ENCODE measurements at places on chromosomes 2 and 18. TPM values are rescaled to one million over a fixed set of nuclear protein-coding genes. Genes with fewer than 3 reads are reported as not detected.

Gene STEAP3
- total RNA-seq = 1.8 TPM

Gene PSD4
- 4.4 TPM for total RNA-seq

Gene ANKRD29
- 11.3 TPM for total RNA-seq

Gene MTCL1
- 18.5 TPM for total RNA-seq

Gene SPAST
- 181 TPM for total RNA-seq

Gene IL37
- not detected for total RNA-seq

Gene NR4A2
- 2.5 TPM for total RNA-seq

Gene SERPINB11
- total RNA-seq = not detected

Gene CTAGE1
- total RNA-seq = not detected

Gene ZSWIM2
- 0.23 TPM for total RNA-seq

Gene HOXD13
- total RNA-seq = not detected

Gene RAPGEF4
- 60.7 TPM for total RNA-seq

Gene G6PC2
- total RNA-seq = not detected

Gene UGT1A8
- total RNA-seq = not detected

Gene NAT8
- total RNA-seq = not detected

Gene C2orf78
- not detected for total RNA-seq

Gene DIPK1C
- 15.9 TPM for total RNA-seq

Gene CDK15
- total RNA-seq = 0.92 TPM

Gene FAM124B
- total RNA-seq = 11.5 TPM

Gene HES6
- 40.6 TPM for total RNA-seq

Gene GRP
- 1.8 TPM for total RNA-seq

Gene AGFG1
- 76.4 TPM for total RNA-seq

Gene TMEM247
- not detected for total RNA-seq

Gene SIGLEC15
- not detected for total RNA-seq

Gene VWA3B
- total RNA-seq = 2.8 TPM

Gene PCARE
- total RNA-seq = 0.23 TPM

Gene MYO5B
- 6.5 TPM for total RNA-seq

Gene LYPD1
- total RNA-seq = 77.0 TPM

Gene VSNL1
- total RNA-seq = 128 TPM

Gene KCNJ3
- total RNA-seq = 15.9 TPM

Gene ACMSD
- total RNA-seq = not detected

Gene ALLC
- total RNA-seq = not detected

Gene RGPD4
- 0.23 TPM for total RNA-seq

Gene HNMT
- total RNA-seq = 43.6 TPM

Gene MAP3K19
- total RNA-seq = 9.5 TPM

Gene DYNAP
- not detected for total RNA-seq

Gene TBR1
- 3.9 TPM for total RNA-seq

Gene ABCG5
- 0.23 TPM for total RNA-seq

Gene SNTG2
- total RNA-seq = 4.2 TPM

Gene CROCC2
- total RNA-seq = 1.4 TPM

Gene CNDP1
- 0.23 TPM for total RNA-seq

Gene POMC
- total RNA-seq = 5.3 TPM

Gene ZNF521
- total RNA-seq = 67.1 TPM

Gene CEP192
- 55.1 TPM for total RNA-seq

Gene IL36A
- not detected for total RNA-seq

Gene ASXL3
- total RNA-seq = 74.5 TPM

Gene PROM2
- 2.1 TPM for total RNA-seq
